Activated T-helper 1 cell treated with Interleukin-2 at 50 U/mL for 16 hours (primary cell): ENCODE measurements at places on chromosomes 2 and 18.

DNA sequence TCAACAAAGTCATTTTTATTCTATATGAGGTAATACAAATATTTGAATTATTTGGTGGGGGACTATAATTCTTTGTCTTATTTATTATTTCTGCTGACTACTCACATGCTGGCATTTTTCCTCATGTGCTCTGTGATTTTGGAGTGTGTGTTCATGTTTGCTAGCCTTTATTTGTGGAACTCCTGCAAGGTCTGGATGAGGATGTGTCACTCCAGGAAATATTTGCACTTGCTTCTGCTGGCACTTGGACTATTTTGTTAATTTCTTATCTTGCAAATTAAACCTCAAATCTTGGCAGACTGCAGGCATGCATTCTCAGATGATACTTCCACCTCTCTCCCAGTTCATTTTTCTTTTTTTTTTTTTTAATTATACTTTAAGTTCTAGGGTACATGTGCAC is 34.1 kb downstream of the POLI start:
- no peak for DNase-seq

DNA sequence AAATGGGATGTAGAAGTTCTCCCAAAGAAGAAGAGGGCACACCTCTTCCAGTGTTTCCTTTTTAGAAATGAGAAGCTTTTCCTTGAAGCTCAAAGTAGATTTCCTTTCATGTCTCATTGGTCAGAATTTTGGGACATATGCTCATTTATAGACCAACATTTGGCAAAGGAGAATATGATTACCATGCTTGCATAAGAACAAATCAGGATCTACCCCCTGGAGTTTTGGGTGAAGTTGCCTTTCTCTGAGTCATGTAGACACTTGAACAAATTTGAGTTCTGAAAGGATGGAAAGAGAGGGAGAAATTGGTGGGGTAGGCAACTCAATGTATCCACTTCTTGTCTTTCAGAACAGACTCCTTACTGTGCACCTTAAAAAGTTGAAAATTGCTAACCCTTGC is 409.0 kb downstream of the SLC4A3 start:
- no peak for DNase-seq

DNA sequence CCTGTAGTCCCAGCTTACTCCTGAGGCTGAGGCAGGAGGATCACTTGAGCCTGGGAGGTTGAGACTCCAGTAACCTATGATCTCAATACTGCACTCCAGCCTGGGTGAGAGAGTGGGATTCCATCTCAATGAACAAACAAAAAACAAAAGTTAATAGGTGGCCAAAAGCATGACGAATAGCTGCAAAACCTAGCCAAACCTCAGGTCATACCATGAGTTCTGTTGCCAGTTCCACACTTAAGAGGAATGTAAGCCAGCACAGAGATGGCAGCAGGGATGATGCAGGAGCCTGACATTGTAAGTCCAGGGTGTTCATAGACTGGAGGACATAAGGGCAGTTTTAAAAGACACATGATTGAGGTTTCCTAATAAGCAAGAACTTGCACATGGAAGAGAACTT is 55.3 kb upstream of the RMDN2 start:
- DNase-seq: no peak

- DNase-seq: no peak
Measured at GRCh38 chr2:74544634-74545033, 9.1 kb downstream of the LOXL3 start.

DNA sequence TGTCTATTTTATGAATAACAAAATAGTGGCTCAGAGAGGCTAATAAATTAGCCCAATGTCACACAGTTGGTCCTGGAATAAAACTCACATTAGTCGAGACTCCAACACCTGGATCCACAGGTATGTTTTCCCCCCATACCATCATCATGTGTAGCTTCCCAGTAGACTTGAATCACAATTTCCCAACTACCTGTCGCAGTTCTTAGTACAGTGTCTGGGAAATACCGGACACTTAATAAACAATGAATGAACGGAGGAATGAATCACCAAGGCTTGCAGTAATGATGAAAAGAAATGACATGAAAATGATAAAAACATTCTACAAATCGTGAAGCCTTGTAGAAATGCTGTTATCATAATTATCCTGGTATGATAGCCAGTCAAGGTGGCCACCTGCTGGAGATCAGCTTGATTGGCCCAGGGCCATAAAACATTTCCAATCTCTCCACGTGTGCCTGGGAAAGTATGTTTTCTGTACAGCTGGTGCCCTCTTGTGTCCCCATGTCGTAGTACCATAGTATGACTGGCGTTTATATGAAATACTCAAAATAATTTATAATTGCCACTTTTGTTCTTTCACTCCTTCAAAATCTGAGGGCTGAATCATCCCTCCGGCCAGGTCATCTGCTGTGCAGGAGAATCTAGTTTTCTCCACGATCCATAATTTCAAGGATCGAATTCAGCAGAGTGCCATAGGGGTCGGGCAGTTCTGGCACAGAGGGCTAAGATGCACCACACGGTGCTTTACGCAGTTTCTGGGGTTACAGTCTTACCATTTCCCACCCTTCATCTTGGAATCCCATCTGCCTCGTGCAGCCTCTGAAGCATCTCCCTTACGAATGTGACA is 95.4 kb downstream of the LAMA1 start:
- DNase-seq: no peak

DNA sequence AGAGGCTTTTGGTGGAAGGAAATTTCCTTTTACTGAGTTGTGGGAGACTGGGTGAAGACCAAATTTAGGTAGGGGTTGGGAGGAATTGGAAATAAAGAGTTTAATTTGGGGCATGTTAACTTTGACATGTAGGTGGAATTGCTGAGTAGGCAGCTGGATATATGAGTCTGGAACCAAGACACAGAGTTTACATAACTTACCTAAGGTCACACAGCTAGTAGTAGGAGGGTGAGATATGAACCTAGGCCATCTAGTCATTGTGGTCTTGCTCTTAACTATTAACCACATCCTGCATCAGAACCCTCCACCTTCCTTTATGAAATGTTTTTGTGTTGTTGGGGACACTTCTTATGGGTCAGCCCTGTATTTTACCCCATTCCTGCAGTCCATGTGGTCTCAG is 113.1 kb downstream of the ICOS start:
- no peak for DNase-seq

GRCh38 chr2:29433128-29433527 is 317.9 kb downstream of the CLIP4 start:
- DNase-seq: no peak

- no peak for DNase-seq
Measured at GRCh38 chr2:44071454-44072046, 75.8 kb upstream of the LRPPRC start.

- DNase-seq: no peak
Measured at GRCh38 chr18:50970006-50970405, 2.2 kb downstream of the ELAC1 start.

GRCh38 chr2:150081775-150082481 is 405.5 kb downstream of the RND3 start:
- DNase-seq: no peak

DNA sequence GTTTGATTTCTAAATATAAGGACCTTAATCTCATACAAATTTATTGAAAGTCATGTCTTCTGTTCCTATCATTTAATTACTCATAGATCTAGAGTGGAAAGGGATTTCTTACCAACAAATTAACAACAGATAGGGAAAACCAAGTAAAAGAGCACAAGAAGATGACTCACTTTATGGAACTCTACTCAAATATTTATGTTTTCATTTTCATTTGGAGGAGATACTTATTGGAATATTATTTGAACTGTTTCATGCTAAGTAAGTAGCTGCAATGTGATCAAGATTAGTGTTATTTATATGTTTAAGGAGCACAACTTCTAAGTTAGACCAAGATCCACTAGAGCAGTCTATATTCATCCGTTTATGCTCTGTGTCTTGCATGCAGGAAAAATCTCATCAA is 1.3 kb downstream of the NT5C1B start:
- no peak for DNase-seq

DNA sequence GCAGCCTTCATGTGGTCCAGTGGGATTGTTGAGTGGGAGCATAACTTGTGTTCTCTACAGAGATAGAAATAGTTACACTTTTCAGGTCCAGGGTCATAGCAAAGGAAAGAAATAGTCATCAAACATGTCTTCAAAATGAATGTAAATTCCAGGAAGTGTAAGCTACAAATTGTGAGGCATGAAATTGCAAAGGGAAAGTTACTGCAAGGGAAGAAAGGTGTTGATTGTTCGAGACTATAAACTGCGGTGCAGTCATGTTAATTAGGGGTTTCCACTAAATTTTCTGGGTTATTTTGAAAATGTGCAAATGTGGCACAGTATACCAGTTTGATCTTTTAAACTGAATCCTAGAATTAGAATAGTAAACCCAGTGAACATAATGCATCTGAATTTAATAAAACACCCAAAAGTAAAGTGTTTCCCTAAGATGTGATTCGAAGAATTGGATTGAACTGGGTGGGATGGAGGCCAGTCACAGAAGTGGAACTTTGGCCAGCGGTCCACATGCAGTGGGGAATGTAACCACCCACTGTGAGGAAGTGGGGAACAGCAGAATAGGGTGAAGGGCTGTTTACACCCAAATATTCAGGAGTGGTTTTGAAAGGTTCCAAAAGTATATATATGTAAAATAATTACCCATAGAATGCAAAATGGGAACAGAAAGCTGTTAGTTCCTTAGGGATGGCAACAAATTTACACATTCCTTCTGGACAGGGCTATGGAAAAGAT is 126.5 kb upstream of the CCDC68 start:
- no peak for DNase-seq

DNA sequence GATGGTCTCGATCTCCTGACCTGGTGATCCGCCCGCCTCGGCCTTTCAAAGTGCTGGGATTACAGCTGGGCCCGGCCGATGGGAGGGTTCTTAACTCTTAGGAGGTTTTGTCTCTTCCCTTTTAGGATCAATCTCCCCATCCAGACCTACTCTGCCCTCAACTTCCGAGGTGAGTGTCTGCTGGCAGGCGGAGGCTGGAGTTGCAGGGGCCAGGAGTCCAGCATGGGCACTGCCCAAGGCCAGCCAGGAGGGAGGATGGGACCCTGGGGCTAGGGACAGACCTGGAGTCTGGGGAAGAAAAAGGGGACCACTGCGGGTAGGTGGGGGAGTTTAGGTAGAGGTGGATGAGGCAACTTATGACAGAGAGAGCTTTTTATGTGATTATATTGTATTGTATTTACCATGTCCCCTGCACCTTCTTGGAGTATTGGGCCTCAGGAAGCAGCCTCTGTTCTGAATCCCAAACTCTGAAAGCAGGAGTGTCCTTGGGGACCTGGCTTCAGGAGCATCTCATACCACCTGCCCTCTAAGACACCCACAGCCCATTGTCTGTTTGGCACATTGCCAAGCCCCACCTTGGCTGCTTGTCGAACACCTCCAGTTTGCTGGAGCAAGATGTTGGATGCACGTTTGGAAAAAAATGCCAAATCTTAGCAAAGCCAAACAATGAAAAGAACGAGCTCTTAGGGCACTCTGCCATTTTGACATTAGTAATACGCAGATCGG is 5.6 kb downstream of the DES start:
- no peak for DNase-seq

DNA sequence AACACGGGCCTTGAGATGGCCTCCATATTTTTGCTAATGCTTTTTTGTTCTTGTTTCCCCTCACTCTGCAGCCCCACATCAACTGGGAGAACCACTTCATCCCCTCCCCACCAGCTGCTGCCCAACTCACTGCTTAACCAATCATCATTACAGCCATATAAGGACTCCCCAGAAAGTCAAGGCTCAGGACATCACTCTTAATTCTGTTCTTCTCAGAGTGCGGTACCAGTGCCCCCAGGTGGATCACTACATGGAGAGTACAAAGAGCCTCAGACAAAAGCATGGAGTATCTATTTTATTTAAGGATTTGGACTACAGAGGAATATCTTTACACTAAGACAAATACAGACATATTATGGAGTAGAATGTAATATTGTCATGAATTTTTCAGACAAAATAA is 340.6 kb downstream of the PAX3 start:
- no peak for DNase-seq
